ENCODE measurements at places on chromosomes 13 and 19.

- no peak for DNase-seq
Observed at GRCh38 chr19:6227156-6227935, 52.4 kb downstream of the MLLT1 start.

DNA sequence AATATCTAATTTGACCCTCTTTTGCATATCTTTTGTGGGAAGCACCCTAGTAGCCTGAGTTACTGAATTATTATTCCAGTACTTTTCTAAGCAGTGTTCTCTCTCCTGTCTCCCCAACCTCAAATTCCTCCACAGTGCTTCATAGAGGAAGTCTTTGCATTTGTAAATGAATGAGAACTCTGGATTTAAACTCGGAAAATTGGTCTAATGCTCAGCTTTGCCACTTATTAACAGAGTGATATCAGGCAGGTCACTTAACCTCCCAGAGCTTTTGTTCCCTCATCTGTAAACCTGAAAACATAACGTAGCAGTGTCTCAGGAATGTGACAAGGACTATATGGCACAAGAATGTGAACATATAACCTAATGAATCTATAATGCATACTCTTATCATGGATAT lies 26.2 kb downstream of the FREM2 start:
- no peak for DNase-seq

- DNase-seq: no peak
Observed at GRCh38 chr19:1181606-1182005, 7.5 kb upstream of the SBNO2 start.

DNA sequence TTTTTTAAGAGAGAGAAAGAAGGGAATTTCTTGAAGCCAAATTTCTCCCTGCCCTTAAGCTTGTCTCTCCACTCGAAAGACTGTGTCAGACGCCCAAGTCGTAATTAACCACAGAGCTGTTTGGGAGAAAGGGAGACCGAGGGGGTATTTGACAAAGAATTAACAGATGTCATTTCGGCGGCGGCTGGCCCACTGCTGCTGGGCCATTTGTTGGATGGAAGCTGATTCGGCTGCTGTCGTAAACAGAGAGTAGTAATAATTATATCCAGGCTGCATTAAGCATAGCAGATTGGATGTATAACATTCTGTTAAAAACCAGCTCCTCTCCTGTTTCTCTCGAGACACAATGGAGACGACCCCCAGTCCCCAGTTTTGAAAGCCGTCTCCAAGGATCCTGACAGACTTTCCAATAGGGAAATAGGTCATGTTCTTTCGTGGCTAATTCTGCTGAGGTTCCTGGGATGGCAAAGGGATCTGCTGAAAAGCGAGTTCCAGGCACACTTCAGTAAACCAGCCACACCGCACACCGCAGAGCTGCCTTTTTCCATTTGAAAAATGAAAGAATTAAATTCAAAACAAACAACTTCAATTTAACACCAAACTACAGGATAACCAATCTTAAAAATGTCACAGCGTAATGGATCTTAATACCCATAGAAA lies 71.5 kb downstream of the KCTD15 start:
- no peak for DNase-seq

DNA sequence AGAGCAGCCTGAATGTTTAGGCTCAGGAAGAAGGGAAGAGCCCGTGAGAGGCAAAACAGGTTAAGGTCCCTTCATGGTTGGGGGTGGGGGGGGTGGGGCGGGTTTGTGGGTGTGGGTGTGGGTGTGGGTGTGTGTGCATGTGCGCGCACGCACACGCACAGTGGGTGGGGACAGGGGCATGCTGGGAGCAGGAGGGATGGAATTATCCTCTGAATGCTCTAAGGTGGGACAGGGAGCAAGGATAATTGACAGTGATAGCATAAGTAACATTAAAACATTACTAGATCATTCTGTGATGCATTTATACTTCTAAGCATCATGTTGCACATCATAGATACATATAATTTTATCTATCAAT lies 64.7 kb downstream of the CCDC70 start:
- DNase-seq: no peak

GRCh38 chr13:68506888-68507551 lies 1276.9 kb upstream of the PCDH9 start:
- no peak for DNase-seq

- DNase-seq: no peak
Observed at GRCh38 chr13:101799196-101799595, 346.7 kb downstream of the ITGBL1 start.

GRCh38 chr13:31042481-31043165 lies 110.2 kb downstream of the TEX26 start:
- no peak for DNase-seq

- DNase-seq: no peak
Observed at GRCh38 chr13:97280478-97280877, 58.3 kb downstream of the MBNL2 start.

- no peak for DNase-seq
Observed at GRCh38 chr19:41540041-41540695, 35.8 kb upstream of the CEACAM21 start.

GRCh38 chr19:46978171-46978869 lies 41.3 kb upstream of the NPAS1 start:
- no peak for DNase-seq

- DNase-seq: no peak
Observed at GRCh38 chr19:30871979-30872378, 477.3 kb downstream of the TSHZ3 start.

GRCh38 chr19:15544970-15545369 lies 36.6 kb downstream of the CYP4F22 start:
- DNase-seq: no peak

GRCh38 chr13:70088926-70089325 lies 18.7 kb upstream of the ATXN8OS start:
- no peak for DNase-seq

- DNase-seq: no peak
Observed at GRCh38 chr19:47105874-47106273, 7.7 kb downstream of the ZC3H4 start.

DNA sequence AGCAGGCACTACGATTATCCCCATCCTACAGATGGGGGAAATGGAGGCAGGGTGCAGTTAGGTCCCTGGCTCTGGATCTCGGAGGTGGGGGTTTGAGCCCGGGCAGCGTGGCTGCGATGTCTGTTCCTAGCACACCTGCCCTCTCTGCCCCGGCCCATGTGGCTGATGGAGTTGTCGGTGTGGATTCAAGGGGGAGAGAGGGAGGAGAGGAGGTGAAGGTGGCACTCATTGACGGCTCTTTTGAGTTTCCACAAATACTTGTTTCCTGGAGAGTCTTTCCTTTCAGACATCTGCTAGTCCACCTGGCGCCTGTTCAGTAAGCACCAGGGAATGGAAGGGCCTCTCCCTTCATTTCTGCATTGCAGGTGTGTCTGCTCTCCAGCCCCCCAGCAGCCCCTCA lies 69.9 kb downstream of the ARHGEF18 start:
- no peak for DNase-seq

DNA sequence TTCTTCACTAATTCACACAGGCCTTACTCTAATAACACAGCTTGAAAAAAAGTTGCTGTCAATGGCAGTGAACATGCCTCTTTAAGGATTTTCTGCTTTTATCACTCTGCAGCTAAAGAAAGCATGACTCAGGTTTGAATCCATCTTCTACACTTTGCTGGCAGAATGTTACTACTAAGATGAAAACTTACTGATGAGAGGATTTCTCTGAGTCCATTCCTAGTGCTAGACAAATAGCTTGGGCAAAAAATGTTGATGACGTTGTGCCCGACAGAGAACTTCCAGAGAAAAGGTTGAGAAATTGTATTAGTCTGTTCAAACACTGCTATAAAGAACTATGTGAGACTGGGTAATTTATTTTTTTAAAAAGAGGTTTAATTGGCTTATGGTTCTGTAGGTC lies 572.0 kb downstream of the IRS2 start:
- DNase-seq: no peak

- DNase-seq: peak; percentile 41
Observed at GRCh38 chr13:34064456-34065205, 246.7 kb downstream of the RFC3 start.

- DNase-seq: no peak
Observed at GRCh38 chr13:22112956-22113745, 442.3 kb downstream of the FGF9 start.

DNA sequence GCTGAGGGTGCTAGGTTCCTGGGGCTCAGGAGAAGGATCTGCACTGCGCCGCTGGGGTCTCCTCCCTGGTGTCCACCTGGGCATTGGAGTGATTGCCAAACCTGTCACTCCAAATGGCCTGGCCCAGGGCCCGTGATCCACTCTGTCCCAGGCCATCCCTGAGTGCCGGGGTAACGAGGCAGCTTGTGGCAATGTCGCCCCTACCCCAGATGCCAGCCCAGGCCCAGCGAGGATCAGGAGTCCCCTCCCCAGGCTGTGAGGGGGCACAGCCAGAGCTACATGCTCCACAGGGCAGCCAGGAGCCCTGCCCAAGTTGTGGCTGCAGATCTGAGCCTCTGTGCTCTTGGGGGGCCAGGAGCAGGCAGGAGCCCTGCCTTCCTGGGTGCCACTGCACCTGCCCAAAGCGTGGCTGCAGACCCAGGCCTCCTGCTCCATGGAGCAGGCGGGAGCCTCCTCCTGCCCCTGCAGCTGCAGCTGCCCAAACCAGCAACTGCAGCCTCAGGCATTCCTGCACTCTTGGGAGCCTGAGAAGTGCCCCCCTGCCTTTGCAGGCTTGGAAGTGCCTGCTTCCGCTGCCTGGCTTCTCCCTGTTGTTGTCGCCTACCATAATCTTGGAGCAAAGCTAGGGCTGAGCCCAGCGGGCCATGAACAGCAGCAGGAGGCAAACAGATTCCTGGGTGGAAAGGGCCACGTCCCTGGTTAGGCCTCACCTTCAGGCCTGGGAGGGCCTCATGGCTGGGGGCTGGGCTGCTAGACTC lies 4.6 kb downstream of the IGFL4 start:
- no peak for DNase-seq

- DNase-seq: no peak
Observed at GRCh38 chr13:96294930-96295881, 205.3 kb downstream of the HS6ST3 start.

- no peak for DNase-seq
Observed at GRCh38 chr19:39423258-39424086, 11.0 kb downstream of the PLEKHG2 start.

DNA sequence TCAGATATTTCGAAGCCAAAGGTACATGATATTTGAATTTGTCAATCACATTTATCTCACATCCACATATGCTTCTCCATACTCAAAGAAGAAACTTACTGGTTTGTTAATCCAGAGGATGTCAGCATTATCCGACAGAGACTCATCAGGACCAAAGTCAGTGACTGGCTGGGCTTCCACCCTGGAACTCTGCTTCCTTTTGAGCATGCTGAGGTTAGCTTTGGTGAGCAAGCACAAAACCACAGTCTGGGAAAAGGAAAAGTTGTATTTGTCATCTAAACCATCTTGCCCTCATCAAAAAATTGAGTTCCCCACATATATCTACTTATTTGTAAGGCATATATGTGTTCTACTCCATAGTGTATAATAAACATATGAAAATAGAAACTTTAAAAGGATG lies 17.4 kb downstream of the NALCN start:
- DNase-seq: no peak

DNA sequence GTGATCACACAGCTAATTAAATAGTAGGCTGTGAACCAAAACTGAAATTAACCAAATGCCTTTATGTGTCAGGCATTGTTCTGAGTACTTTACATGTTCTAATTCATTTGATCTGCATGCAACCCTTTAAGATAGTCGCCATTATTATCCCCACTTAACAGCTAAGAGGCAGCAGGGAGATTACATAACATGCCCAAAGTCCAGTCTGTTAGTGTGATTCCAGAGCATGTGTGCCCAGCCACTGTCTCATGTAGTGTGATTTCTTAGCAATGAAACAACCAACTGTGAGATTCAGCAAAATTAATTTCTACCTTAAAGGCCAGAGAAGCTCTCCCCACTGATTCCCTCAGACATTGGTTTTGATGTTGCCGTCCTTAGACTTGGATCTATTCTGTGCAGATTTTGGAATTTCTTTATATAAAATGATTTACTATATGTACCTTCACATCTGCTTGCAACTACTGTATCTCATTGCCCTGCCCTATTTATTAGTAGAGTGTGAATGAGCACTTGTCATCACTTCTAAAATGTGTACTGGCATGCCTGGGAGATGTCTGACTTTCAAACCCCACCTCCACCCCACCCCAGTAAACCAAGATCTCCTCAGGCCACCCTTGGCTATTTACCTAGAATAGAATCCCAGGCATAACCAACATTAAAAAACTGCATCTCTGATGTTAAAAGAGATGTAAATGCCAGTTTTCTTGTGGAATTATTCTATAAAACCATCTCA lies 41.2 kb downstream of the POLR1D start:
- DNase-seq: no peak

GRCh38 chr19:14271840-14272239 lies 65.9 kb upstream of the ADGRL1 start:
- DNase-seq: no peak

- peak; percentile 8 for DNase-seq
Observed at GRCh38 chr13:79662882-79663281, 181.9 kb downstream of the NDFIP2 start.

DNA sequence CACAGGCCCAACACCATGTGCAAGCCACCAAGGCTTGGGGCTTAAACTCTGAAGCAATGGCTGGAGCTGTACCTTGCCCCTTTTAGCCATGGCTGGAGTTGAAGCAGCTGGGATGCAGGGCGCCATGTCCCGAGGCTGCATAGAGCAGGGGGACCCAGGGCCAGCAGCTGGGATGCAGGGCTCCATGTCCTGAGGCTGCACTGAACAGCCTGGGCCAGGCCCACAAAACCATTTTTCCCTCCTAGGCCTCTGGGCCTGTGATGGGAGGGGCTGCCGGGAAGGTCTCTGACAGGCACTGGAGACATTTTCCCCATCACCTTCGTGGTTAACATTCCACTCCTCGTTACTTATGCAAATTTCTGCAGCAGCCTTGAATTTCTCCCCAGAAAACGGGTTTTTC lies 10.8 kb downstream of the TRAPPC2B start:
- no peak for DNase-seq

DNA sequence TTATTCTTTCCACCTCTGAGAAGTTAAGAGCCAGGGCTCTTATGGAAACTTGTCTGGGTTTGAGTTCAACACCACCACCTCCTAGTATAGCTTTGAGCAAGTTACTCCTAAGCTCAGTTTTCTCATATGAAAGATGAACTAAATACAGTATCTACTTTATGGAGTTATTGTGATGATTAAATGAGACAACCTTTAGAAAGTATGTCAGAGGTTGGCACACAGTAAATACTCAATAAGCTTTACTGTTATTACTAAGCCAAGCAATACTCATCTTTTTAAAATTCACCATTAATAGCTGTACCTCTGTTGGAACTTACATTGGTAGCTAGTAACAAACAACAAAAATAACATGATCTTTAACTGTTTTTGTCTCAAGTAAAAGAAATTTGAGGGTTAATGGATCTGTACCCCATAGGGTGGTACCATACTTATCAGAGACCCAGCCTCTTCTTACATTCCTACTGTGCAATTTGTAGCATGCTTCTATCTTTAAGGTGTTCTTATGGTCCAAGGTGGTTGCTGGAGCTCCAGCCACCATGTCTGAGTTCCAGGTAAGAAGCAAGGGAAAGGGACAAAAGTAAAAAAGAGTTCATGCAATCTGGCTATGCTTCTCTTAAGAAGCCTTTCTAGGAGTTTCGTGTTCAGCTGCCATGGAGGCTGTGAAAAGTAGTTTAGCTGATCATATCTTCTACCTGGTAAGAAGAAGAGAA lies 24.1 kb upstream of the NDFIP2 start:
- no peak for DNase-seq

All from cerebellar nuclear complex (tissue), 1 donor.